Muscle of arm (tissue), 14 donors: ENCODE measurements at places on chromosomes 16 and 17.

- DNase-seq, result no peak
Measured at GRCh38 chr16:70700101-70701020, 14.5 kb upstream of the MTSS2 start.

DNA sequence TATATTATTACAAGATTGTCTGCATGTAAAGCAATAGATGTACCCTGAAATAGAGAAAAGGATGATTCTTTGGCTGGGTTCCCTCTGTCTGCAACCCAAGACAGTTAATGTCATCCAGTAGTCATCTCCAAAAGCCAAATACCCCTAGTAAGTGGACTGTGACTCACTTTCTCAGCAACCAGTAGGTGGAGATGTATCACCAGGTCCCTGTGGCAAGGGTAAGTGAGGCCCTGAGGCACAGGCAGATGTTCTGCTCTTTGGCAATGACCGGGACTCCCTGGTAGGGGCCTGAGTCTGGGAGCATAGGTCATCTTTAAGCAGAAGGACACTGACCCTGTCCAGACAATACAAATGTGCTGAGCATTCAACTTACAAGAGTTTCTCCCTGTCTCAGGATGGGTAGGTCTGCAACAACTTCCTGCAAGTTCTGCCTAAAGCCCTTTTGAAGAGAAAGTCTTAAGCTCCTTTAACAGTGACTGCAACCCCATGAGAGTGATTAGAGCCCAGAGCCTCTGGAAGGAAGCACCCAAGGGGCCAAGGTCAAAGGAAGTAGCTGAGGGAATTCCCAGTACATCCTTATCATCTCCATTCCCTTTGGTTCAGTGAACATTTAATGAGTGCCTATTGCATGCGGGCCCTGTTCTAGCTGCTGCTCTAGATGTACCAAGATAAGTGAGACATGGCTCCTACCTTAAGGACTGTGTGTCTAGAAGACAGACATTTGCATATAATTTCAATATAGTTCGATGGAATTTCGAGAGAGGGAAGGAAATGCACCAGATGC is 31.9 kb downstream of the PMP22 start:
- DNase-seq, result no peak

DNA sequence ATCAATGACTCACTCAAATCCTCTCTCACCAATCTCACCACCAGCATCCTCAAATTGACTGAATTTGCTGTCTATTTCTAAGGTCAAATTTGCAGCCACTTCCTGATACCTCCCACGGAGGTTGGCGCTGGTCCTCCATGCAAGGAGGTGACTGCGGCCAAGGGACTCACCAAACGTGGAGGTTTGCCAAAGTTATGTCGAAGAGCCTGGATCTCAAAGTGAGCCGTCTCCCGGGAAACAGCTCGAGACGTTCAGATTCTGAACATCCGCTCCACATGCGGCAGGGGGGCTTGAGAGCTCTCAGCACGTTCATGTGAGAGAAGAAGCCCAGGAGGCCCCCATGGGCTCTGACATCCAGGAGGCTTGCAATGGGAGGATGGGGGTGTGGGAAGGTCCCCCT is 22.6 kb downstream of the LGALS3BP start:
- DNase-seq, result no peak

DNA sequence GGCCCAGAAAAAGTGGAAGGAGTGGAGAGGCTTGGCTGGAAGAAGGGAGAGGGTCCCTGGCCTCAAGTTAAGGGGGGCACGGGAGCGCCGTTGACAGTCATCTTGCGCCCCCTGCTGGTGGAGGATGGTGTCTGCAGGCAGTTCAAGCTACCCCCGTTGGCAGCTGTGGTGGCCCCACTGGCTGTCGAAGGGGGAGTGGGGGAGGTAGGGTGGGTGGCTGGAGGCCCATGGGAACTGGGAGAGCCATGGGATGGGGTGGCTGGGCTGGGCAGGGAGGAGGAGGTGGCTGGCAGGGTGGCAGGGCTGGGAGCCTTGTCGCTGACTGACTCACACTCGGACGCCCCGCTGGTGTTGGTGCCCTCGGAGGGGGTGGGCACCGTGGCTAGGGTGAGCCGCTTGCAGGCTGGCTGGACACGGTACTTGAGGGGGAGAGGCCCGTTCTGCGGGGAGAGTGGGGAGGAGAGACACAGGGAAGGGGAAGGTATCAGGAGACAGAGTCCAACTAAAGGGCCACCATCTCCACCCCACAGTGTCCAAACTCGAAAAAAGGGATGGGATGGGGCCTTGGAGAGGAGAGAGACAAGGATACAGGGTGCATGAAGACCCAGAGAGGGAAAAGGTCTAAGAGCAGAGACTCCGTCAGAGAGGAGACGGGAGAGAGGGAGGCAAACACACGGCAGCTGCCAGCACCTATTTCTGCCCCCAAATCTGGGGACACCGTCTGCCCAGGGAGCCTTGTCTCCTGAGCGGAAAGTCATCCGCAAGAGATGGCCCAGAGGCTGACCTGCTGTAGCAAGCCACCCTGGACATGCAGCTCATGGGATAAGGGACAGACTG is 5.2 kb downstream of the CISD3 start:
- DNase-seq, result no peak

DNA sequence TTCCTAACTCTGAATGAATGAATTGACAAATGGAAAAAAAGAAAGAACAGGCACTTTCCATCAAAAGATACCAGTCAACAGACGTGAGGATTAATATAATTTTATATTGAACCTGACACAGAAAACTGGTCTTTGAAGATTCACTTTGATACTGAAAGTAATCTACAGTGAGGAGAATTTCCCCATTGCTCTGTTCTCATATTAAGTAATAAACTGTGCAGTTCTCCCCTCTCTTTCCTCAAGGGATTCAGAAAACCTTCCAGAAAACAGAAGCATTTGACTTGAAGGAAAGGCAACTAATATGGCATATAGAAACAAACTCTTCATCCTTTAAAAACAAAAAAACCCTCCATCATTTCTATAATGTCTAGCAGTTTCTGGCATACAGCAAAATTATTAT is 2.2 kb downstream of the TEX2 start:
- DNase-seq, result no peak

DNA sequence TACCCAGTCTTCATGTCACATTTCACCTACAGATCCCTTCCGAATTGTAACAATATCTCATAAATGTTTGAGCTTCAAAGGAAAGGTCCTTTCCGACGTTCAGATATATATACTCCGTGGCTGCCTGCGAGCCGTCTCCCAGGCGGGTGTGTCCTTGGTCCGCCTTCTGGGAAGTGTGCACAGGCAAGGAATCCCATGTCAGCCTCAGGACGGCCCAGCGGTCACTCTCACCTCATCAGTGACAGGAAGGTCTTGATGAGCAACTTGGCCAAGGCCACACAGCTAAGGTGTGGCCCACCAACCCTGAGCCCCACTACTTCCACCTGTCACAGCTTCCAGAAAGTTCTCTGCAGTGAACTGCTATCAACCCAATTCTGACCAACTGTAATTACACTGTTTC is 4.3 kb downstream of the LMF1 start:
- no peak for DNase-seq

DNA sequence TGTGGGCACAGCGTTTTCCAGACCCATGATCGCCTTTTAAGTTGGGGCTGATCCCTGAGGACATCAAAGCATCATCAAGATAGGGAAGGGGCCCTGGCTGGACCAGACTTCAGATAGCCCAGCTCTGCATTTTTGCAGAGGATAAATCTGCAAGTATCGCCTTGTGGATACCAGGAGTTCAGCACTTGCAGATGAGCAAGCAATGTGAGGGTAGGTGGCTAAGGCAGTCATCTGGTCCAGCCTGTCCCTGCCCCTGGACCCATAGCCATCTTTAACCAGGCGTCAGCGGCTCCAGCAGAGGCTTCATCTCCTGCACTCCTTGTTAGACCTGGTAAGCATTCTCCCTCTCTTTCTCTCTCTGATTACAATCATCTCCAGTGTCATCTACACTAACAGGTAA is 9.0 kb upstream of the MRPS23 start:
- no peak for DNase-seq

DNA sequence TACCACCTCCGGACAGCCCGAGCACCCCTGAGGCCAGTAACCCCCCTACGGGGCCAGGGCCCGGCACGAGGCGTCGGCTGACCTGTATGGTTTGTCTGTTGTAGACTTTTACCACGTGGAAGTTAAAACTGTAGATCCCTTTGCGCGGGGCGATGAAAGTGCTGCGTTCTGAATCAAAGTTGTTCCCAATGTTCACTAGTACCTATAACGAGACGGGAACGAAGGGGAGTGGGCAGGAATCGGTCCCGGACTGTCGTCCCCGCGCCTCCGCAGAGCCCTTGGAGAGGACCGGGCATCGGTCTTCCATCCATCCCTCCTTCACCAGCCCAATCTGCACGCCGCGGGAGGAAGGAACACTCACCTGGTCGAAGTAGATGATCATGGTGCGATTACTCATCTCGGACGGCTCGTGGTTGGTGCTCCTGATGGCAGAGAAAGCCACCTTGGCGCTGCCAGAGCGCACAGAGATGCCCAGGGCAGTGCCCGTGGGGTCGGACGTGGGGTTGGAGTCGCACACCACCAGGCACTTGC is 732 bp downstream of the CBLN1 start:
- DNase-seq, result no peak

- DNase-seq, result peak; percentile 58
Measured at GRCh38 chr17:50268026-50268425, 6.2 kb upstream of the TMEM92 start.

GRCh38 chr16:57374067-57374534 is 1.8 kb downstream of the CX3CL1 start:
- no peak for DNase-seq

GRCh38 chr16:30532285-30533145 is 2.1 kb downstream of the ZNF747 start:
- DNase-seq, result no peak

DNA sequence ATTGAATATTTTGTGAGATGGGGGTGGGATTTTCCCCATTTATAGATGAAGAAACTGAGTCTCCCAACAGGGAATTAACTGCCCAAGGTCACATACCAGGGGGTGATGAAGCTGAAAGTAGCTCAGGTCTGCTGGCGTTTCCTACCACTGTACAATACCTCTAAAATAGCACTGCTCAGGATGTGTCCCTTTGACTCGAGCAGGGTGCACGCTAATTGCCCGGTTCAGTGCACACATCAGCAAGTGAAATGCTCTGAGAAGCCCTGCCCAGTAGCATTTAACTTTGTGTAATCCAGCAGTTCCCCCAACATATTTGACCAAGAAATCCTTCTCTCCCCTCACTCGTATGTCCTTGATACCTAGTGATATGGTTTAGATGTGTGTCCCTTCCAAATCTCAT is 50.1 kb upstream of the DDX52 start:
- no peak for DNase-seq

- no peak for DNase-seq
Measured at GRCh38 chr16:84913315-84913714, 93.5 kb downstream of the CRISPLD2 start.

DNA sequence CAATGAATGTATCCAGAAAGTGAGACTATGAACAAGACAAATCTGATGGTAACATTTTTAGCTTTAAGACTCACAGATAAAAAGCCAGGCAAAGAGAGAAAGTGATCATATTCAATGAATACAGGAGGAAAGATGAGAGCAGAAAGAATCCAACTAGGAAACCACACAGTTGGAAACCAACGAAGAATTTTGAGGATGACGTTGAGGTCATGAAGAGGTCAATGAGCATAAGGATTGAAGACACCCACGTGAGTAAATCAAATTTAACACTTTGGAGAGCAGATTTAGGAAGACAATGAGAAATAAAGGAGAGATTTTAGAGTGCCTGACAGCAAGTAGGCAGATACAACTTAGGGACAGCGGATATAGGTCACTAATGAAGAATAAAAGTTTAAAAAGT is 948.1 kb downstream of the KCNJ2 start:
- DNase-seq, result no peak

GRCh38 chr16:12975766-12976165 is 74.4 kb downstream of the SHISA9 start:
- DNase-seq, result no peak

GRCh38 chr16:50884066-50884860 is 142.4 kb downstream of the CYLD start:
- DNase-seq, result no peak
